ENCODE measurements at places on chromosomes 5 and 9.

DNA sequence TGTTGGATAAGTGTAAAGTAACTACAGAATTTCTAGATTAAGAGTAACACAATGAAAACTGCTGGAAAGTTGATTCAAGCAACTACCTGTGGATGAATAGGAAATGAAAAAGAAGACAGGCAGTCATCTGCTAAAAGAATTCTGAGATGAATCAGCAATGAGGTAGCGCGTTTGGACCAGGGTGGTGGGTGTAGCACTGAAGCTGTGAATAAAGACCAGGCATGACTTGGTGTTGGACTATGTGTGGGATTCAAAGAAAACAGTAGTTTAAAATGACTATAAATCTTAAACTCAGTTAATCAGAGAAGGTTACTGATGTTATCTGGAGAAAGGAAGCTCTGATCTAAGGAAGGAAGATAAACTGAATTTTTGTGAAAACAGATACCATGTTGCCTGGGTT, 159.8 kb downstream of the FBN2 start:
- no peak for DNase-seq

- DNase-seq, result peak; percentile 44
These were observed 10.0 kb upstream of the RETREG1 start for GRCh38 chr5:16626696-16627264.

- no peak for DNase-seq
These were observed 30.5 kb downstream of the ZNF366 start for GRCh38 chr5:72476721-72477120.

DNA sequence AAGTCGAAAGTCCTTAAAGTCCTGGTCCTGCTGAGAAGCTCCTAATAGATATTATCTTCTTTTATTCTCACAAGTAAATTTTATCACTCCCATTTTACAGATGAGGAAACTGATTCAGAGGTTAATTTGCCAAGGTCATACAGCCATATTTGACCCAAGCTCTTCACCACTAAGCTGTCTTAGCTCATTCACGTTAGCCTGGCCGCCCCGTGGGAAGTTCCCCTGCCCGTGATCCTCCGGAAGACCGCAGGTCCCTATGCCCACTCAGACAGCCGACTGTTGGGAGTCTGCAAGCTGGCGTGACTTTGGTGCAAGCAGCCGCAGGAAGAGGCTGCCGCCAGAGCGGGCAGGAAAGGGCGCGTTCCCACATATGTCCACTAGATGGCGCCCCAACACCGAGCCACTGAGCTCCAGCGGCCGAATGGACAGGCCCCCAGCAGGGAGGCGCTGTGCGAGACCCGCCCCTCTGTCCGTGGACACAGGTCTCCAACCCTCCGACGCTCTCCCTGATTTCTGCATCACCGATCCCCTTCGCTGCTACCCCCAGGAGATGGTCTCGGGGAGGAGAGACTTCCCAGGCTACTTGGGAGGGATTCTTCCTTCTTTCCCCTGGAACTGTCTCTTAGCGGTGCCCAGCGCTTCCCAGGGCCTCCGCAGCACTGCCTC, 10.0 kb upstream of the ARAP3 start:
- DNase-seq, result peak; percentile 95

DNA sequence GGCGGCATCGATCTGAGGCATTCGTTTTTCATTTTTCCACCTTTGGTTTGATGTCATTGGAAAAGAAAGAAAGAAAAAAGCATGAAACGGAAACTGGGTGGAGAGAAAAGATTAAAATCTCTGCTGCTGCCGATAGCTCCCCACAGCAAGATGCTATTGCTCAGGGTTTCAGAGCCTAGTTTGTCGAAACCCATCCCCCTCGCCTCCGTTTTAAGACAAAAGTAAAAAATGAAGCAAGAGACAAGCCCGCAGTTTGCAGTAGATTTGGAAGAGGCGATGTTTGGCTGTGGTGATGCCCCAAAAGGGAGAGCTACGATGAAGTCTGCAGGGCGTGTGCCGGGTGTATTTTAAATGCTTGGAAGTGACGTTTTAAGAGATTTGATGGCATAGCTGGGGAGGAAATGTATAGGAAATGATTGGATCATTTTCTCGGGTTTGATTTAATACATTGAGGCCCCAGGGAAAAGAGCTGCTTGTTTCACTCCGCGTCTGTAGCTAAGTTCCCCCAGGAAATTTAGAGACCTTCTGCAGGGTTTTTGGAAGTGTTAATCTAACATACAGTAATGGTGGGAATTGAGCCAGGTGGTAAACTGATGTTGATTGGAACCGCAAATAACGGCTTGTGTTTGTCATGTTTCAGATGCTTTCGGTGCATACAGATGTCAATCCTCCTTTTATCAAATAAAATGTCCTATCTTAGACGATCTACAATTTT, 909 bp downstream of the NDFIP1 start:
- no peak for DNase-seq

DNA sequence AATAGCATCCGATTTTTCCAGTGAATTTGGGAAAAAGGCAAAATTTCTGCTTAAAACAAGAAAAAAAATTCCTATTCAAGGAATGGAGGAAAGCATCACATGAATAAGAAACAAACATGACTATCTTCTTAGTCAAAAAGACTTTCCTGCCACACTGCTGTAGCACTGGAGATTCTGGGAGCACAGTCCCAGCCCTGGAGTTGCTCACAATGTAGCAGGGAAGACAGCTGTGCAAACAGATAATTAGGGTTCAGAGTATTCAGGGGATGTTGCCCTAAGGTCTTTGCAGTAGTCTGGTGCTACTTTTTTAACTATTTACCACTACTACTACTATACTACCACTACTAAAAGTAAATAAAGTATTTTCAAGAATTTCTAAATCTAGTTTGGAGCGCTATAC, 86.5 kb downstream of the BNC2 start:
- no peak for DNase-seq

DNA sequence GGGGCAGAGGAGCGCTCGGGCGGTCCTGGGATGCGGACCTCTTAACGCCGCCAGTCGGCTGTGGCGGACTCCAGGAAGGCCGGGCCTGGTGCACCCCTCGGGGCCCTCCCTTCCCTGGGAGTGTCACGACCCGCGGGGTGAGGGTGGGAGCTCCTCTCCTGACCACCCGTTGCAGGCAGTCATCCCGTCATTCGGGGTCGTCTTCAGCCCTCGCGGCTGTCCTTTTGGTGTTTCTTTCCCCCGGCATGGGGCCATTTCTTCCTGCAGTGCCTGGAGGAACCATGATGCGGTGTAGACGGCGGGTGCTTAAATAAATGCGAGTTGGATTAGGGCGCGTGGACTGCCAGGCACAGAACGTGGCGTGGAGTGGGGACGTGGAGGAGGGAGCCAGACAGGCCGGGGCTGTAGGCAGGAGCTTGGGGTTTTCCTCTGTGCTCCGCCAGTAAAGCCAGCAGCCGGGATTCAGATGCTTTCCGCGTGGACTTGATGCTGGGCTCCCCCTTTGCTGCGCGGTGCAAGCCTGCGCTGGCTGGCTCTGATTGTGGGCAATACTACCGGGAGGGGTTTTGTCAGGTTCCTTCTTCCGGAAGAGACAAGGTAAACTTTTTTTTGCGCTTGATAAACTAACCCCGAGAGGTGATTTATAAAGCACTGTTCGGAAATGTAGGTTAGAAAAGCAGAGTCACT, 868 bp downstream of the KDM4C start:
- peak; percentile 70 for DNase-seq

GRCh38 chr5:107149243-107150005, 521.3 kb downstream of the EFNA5 start:
- DNase-seq, result no peak

- DNase-seq, result no peak
These were observed 110.7 kb upstream of the IL12B start for GRCh38 chr5:159440968-159441367.

DNA sequence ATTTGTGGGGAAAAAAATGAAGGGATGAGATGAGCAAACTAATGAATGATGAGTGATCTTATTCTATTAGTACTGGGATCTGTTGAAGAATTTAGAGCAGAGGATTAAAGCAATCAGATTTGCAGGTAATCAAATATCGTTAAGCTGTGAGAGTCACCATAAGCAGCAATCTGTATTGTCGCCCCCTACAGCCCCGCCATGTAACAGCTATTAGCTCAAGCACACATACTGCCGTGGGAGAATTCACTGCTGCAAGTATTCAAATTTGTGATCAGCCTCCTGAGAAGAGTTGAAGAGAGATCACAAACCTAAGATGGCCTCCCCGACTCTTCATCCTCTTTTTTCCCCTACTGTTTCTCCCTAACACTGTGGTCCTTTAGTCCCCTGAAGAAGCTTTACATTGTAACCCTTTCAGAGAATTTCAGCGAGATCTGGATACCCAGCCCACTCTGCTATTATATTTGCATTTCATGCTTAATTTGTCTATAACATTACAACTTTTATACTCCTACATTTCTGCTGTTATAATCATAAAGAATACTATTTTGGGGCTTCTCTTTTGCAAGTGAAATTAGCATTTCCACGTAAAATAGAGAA, 28.5 kb upstream of the PHF24 start:
- DNase-seq, result peak; percentile 49

Measured in activated T-cell treated with anti-CD3 and anti-CD28 coated beads, Interleukin-2, amount 50 U/mL, for 48 hours (primary cell).